ENCODE measurements at places on chromosomes 16 and 17.

DNA sequence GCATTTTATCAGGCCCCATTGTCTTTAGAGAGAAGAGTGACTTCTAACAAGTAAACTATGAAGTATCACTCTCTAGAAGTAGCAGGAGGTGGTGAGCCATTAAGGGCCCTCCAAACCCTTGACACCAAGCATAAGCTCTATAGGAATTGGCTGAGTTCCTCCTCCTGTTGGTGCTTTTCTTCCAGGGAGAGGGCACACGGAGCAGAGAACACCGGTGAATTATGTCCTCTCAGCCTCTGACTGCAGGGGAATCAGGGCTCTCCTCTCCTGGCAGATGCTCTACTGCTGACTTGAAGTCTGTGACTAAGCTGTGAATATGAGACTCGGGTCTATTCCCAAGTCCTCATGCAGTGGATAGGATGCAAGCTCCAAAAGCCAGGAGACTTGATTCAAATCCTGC is 32.3 kb downstream of the CHD9 start:
- DNase-seq, result no peak

DNA sequence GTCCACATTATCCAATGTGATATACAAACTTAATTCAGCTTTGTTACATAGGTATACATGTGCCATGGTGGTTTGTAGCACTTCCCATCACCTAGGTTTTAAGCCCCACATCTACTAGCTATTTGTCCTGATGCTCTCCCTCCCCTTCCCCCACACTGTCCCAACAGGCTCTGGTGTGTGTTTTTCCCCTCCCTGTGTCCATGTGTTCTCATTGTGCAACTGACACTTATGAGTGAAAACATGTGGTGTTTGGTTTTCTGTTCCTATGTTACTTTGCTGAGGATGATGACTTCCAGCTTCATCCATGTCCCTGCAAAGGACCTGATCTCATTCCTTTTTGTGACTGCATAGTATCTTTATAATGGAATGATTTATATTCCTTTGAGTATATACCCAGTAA is 196.7 kb downstream of the CDH11 start:
- DNase-seq, result no peak

DNA sequence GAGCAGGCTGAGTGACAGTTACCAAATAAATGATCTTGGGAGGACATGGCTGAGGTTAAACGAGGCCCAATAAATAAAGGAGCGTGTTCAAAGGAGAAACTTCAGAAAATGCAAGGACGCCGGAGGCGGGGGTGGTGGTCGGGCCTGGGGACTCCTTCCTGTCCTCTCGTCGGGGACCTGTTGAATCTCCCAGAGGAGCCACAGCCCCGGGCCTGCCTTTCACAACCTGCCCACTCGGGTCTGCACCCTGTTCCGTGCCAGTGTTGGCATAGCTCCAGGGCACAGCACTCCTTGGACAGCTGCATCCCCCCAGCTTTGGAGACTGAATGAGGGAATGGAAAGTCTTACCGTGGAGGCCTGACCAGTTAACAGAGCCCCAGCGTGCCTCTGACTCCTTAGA is 8.1 kb upstream of the TBX4 start:
- DNase-seq, result no peak

- DNase-seq, result no peak
Observed at GRCh38 chr16:73951481-73951880, 345.1 kb upstream of the PSMD7 start.

DNA sequence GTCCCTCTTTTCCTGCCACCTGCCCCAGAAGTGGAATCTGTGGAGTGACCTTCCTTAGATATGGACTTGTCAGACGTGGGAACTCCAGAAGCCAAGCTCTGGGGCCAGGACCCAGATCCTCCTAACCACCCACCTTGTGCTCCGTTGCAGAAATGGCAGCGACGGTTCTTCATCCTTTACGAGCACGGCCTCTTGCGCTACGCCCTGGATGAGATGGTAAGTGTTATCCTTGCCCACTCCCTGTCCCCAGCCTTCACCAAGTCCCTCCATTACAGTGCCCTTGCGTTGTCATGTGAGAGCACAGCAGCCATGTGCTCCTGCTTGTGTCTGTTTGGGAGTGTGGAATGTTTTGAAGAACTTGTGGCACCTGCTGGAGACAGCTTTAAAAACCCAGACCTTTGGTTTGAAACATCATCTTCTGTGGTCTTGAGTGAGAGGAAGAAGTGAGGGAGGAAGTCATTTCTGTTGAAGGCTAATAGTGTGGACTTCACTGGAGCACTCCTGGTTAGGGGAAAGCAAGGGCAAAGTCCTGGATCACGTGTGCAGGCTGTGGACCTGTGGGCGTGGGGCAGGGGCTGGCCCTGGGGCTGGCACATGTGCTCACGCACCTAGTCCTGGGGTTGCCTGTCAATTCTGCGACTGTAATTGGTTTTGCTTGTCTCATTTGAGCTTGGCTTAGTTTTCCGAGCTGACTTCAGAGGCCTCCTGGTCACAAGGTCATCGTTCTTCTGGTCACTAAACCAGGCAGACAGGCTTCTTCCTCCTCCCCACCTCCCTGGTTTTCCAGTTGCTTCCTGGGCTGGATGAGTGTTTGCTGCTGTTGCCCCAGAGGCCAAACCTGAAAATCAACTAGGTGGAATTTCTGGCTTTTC is 35.8 kb downstream of the MPRIP start:
- DNase-seq, result no peak

GRCh38 chr16:46817961-46818360 is 13.0 kb downstream of the C16orf87 start:
- DNase-seq, result no peak
